ENCODE measurements at places on chromosomes 2 and 18.

DNA sequence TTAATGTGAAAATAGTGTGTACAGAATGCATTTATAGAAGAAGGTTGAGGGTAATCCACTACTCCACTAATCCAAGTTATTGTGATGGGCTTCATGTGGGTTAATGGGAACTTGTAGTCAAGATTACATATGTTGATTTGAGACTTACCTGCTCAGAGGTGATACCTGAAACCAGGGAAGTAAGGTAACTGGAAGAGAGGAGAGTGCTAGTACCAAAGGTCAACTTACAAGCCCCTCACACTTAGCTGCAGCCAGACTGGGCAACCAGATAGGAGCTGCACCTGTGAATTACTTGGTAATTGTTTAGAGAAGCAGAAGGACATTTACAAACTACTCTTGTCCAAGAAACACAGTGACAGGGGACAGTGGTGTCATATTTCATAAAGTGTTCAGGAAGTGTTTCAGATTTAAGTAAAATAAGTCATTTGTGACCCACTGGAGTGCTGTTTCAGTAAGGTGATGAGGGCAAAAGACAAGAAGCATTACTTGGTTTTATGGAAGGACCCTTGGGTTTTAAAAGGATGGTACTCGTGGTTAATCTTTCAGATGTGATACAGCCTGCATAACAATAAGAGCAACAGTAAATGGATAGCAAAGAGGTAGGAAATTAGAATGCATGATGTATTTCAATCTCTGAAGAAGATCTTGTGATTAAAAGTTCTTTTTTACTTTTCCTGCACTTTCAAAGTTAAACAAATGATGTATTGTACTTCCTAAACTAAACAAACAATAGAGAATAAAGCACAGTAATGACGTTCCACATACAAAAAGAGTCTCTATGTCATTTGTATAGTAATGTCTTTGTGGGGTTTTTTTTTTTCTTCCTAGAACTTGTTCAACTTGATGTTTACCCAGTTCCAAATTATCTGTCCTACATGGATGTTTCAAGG lies 189.3 kb downstream of the PHLPP1 start:
- DNase-seq: no peak

DNA sequence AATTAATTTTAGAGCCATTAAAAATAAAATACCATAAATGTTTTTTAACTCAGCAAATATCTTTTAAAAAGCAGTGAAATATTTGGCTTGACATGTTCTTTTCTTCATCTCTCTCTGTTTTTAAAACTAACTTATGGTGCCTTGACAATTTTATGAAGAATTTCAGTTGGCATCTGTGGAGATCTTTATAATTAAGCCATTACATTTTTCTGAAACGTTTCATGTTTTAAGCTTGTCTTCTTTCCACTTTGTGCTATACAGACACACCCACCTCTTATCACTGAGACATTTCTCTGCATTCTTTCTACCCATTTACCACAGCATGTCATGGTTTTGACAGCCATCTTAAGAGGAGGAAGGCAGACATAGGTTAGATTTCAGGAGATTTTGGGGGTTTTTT lies 915.1 kb upstream of the FSHR start:
- DNase-seq: no peak

GRCh38 chr2:45237128-45237527 lies 227.9 kb upstream of the SIX2 start:
- no peak for DNase-seq

DNA sequence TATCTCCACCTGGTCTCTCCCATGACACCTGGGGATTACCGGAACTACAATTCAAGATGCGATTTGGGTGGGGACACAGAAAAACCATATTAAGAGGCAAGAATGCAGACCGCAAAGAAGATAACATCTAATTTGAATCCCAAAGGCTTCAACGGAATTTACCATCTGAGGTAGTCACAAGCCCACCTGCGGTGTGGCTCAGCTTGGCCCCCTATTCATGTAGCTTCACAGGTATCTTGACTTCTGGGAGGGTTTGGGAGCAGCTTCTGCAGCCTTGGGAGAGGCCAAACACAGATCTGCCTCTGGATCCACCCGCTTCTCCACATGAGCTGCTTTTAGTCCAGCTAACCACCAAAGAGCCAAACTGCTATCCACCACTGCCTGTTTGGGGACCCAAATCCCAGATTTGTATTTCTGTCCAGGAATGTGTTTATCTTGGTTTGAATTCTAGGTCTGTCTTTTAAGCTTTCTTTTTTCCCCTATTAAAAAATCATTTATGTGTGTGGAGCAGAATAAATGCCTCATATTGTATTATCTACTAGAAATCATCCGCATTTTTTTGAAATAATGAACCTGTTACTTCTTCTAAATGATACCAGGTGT lies 247.6 kb downstream of the DLGAP1 start:
- no peak for DNase-seq

GRCh38 chr2:25587361-25587760 lies 86.0 kb downstream of the DTNB start:
- DNase-seq: no peak

DNA sequence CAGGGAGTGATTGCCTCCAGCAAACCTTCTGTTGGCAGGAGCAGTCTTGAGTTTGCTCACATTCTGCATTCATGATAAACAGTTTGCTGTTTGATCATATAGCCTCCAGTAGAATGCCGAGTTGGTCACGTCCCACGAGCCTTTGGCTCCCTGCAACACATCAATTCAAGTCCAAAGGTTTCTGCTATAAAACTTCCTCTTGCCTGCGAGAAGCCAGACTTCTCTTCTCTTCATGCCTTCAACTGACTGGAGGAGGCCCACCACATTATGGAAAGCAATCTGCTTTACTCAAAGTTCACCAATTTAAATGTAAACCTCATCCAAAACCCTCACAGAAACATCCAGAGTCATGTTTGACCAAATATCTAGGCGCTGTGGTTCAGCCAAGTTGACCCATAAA lies 40.8 kb downstream of the CXCR4 start:
- DNase-seq: no peak

DNA sequence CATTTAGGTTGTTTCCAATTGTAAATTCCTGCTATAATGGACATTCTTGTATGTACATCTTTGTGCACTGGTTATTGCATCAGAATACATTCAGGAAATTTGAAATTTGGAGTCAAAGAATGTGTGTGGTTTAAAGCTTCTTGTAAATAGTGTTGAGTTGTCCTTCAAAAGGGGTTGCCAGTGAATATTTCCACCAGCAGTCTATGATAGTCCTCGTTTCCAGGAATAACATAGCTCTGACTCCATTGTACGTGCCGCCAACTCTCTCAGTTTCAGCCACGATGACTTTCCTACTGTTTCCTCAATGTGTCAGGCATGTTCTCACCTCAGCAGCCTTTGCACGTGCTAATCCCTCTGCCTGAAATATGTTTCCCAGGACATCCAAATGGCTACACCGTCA lies 10.9 kb upstream of the HS6ST1 start:
- DNase-seq: no peak

DNA sequence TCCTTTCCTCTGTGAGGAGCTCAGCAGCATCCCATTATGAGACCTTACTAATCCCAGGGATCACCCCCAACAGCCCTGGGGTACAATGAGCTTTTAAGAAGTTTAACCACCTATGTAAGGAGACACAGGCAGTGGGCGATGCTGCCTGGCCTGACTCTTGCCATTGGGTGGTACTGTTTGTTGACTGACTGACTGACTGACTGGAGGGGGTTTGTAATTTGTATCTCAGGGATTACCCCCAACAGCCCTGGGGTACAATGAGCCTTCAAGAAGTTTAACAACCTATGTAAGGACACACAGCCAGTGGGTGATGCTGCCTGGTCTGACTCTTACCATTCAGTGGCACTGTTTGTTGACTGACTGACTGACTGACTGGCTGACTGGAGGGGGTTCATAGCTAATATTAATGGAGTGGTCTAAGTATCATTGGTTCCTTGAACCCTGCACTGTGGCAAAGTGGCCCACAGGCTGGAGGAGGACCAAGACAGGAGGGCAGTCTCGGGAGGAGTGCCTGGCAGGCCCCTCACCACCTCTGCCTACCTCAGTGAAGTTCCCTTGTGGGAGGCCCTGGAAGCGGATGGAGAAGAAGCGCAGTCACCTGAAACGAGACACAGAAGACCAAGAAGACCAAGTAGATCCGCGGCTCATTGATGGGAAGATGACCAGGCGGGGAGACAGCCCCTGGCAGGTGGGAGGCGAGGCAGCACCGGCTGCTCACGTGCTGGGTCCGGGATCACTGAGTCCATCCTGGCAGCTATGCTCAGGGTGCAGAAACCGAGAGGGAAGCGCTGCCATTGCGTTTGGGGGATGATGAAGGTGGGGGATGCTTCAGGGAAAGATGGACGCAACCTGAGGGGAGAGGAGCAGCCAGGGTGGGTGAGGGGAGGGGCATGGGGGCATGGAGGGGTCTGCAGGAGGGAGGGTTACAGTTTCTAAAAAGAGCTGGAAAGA lies 7.6 kb downstream of the PROC start:
- no peak for DNase-seq

- no peak for DNase-seq
Observed at GRCh38 chr2:222319586-222320435, 21.0 kb upstream of the PAX3 start.

- no peak for DNase-seq
Observed at GRCh38 chr2:9808334-9809063, 34.8 kb upstream of the TAF1B start.

DNA sequence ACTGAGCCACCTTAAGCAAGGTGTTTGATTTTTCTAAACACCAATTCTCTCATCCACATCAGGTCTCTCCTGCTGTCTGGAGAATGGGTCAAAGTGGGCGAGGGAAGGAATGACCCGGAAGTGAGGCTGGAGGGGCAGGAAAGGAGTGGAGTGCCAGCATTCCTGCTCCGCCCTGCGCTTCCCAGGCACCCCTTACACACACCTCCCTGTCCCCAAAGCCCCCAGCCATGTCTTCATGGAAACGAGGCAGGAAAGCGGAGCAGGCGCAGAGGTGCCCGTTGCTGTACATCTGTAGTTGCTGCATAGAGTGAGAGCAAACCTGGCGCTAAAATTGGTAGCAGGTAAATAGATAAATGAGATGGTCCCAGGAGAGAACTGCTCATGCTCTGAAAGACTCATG lies 27.2 kb upstream of the NT5DC4 start:
- DNase-seq: no peak

DNA sequence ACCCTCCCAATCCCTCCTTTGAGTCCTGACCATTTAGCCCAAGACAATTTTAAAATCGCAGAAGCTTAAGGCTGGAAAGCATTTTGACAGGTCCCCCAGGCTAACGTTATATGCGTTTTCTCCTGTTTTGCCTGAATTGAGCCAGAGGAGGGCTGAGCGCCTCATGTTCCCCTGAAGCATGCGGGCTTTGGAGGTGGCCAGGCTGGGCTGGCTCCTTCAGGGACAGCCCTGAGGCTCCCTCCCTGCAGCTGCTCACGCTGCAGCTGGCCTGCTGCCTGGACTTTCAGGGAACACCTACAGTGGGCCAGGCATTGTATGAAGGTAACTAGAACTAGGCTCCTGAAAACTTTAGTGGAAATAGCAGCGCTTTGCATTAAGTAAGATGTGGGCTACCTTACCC lies 179.2 kb downstream of the ACKR3 start:
- DNase-seq: no peak

DNA sequence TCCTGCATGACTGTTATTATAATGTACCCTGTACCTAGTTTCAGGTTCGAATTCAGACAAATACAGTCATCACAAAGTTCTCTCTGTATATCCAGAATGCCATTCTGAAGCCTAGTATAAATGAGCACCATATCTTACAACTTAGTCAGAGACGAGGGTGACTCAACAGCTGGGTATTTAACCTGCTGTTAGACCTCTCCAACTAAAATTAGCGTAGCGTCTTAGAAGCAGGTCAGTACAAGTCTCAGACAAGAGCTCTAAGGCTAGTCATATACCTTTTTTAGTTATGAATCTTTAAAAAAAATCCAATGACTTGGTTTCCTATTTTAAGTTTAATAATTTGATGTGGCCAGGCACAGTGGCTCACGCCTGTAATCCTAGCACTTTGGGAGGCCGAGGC lies 74.1 kb downstream of the CABYR start:
- no peak for DNase-seq

DNA sequence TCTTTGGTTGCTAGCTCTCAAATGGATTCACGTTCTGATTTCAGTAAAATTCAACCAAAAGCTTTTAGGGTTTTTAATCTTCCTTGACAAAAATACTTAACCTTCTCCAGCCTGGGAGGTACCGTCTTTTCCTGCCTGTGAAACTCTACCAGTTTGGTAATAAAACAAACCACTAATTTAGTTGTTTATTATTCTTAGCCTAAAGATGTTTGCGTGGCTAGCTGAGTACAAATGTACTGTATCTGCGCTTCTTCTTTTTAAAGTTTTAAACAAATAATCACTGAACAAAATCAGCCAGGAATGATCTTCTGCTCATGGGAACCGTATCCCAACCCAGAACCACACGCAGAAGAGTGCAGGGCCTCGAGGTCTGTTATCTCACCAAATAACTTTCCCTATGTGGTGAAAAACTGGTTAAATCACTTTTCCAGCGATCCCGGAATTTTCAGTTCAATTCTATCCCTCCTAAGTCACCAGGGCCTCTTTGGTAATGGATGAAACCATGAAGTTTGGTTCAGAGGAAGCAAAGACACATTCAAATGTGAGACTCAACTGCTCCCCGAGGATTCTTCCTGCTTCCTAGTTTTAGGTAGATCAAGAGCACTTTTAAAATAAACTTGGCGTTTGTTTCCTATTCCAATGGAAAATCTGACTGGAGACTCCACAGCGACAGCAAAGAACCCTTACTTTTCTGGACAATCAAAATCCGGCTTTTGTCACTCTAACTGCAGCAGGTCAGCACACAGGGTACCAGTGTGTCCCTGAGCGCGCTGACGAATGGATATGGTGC lies 36.1 kb downstream of the BCL2 start:
- DNase-seq: no peak

DNA sequence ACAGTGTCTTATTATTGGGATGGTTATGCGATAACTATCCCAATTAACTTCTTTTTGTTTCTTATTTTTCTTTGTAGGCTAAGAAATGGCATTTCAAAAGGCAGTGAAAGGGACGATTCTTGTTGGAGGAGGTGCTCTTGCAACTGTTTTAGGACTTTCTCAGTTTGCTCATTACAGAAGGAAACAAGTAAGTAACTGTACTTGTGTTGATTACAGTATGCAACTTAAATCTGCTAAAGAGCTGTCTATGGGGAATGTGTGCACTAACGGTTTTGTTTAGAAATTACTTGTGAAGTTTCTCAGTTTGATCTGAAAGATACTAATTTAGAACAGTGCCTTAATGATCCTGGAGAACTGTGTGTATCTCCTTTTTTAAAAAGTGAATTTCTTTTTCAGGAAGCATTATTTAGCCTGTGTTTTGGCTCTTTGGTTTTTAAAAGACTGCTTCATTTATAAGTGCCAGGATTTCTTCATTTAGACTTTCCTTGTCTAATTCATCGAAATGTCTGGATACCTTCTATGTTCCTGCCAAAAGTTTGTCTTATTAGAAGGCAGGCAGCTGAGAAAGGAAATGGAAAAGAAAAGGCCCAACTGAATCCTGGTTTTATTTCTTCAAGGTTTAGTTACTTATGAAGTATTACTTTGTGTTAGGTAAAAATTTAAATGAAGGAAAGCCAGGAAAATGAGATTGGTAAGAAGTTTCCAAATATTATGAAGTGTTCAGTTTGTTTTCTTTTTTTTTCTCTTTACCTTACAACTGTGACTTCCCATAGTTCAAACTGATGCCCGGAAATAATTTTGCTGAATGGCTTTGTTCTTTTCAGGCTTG lies 40.1 kb downstream of the GPD2 start:
- peak; percentile 21 for DNase-seq

- no peak for DNase-seq
Observed at GRCh38 chr2:65452150-65452895, 19.9 kb upstream of the SPRED2 start.

Measured in GM12864 (cell line).